Type B pancreatic cell (in vitro differentiated cells): ENCODE measurements at places on chromosomes 7 and 10.

DNA sequence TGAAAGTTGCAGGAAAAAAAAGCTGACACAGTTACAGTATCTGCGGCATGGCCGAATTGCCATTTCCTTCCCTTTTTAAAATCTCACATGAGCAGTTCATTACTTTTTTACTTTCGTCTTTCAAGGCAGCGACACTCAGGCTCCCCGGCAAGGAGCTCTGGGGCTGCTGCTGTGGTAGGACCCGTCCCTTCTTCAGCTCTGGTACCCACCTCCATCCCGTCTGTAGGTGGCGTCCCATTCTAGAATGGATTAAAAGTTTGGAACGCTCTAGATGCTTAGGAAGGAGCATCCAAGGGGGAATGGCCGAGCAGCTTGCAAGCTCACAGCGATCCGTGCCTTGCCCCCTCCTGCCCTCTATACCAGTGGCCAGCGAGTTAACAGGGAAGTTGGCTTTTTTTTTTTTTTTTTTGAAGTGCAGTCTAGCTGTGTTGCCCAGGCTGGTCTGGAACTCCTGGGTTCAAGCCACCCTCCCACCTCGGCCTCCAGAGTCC lies 22.8 kb upstream of the TTYH3 start:
- DNase-seq: no peak

GRCh38 chr10:71921324-71922027 lies 42.7 kb upstream of the CHST3 start:
- DNase-seq: no peak

DNA sequence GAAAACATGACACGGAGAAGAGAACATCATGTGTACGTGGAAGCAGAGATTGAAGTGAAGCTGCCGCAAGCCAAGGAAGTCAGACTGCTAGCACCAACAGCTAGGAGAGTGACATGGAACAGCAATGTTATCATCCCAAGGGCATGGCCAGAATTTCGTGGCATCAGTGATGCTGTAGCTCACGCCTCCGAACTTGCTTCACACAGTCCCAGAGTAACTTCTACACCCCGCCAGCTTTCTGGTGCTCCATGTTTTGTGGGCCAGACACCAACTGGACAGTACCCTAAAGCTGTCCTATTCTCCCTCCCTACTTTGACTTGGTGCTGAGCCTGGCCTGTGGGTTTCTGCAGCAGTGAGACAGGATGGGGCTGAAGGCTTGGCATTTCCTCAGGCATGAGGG lies 33.0 kb upstream of the EMX2 start:
- no peak for DNase-seq

DNA sequence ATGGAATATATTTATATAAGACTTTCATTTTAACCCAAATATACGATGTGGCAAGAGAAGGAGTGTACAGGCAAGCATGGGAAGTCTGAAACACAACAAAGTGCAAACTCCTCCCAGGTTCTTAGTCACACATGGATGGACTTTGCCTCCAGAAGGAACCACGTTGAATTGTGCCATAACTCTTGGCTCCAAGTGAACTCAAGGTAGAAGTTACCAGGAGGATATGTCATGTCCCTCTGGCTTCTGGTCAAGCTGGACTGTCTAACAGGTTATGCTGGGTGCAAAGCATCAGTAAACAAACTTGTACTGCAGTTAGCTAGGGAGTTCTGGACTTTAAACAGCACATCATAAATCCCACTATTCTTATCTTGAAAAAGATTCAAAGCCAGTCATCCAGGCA lies 328.3 kb upstream of the TEX47 start:
- DNase-seq: no peak

GRCh38 chr7:129370812-129371211 lies 63.4 kb upstream of the STRIP2 start:
- no peak for DNase-seq

- no peak for DNase-seq
These were observed 60.4 kb upstream of the ADO start for GRCh38 chr10:62744136-62744535.

DNA sequence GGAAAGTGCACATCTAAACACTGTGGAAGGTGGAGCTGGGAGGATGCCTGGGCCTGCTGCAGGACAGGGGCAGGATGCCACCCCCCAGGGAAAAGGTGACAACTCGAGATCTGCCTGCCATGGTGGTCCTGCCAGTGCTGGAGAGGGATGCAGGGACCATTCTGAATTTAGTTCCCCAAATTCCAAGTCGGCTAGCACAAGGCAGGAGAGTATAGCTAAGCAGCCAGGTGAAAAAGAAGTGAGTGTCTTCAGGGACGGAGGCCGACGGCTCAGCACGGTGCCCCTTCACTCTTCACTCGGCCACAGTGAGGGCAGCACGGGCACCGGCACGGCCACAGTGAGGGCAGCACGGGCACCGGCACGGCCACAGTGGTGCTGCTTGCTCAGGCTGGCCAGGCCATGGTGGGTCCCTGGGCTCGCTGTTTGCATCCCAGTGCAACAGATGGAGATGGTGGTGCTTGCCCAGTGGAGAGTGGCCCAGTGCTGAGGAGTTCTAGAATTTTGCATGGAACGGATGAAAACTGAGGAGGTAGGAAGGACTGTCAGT lies 161.3 kb upstream of the SHH start:
- DNase-seq: peak; percentile 67

GRCh38 chr7:26853788-26854393 lies 10.5 kb downstream of the SKAP2 start:
- no peak for DNase-seq

- no peak for DNase-seq
These were observed 19.6 kb downstream of the TTYH3 start for GRCh38 chr7:2651336-2651735.

- no peak for DNase-seq
These were observed 27.5 kb upstream of the NAMPT start for GRCh38 chr7:106312099-106312871.

- DNase-seq: peak; percentile 34
These were observed 50.8 kb downstream of the ZNF503 start for GRCh38 chr10:75350791-75351190.

GRCh38 chr10:89516149-89516832 lies 19.1 kb downstream of the SLC16A12 start:
- no peak for DNase-seq

DNA sequence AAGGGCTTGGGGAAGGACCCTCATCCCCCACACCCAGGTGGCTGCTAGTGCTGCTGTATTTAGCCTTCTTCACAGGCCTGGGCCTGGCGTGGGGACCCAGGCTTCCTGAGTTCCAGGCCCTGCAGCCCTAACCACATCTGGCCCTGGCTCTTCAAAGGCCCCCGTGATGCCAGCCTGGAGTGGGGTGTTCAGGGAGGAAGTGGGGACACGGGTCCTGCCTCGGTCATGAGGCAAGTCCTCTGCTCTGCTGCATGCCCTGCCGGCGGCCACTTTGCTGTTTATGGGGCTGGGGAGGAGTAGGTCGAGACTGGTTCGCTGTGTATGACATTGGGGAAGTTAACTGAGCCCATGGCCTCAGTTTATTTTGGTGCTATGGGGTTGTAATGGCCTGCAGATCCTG lies 8.5 kb upstream of the AQP1 start:
- no peak for DNase-seq

DNA sequence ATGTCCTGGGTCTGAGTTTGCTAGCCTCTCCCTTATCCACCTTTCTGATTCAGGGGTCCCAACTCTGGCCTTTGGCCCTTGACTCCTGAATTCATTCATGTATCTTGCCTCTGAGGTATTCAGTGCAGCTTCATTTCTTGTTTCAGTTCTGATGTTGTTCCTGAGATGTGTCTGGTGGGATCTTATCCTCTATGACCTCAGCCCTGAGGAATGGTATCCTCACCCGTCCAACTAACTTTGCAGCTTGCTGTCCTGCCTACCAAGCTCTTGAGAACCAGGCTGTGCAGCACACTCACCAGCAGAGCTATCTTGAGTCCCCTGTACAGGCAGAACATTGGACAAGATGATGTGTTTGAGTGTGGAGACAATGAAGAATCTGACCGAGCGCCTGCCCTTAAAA lies 13.8 kb downstream of the SUFU start:
- no peak for DNase-seq

DNA sequence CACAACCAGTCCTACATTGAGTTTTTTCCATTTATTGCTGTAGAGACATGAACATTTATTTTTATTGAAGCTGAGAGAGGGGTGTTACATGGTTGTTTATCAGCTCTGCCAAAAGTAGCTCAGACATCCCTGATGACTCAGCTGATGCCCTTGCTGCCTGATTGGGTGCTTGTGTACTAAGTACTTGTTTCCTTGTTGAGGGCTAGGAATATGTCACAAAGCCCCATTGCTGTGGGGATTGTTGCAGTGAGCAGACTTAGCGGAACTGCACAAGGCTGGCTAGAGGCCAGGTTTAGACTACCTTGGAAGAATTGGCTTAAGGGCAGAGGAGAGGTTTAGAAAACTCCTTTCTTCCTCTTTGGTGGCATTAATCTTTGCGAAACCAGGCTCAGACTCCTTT lies 110.6 kb downstream of the AUTS2 start:
- DNase-seq: no peak

GRCh38 chr10:114281006-114281405 lies 42.0 kb downstream of the VWA2 start:
- no peak for DNase-seq

DNA sequence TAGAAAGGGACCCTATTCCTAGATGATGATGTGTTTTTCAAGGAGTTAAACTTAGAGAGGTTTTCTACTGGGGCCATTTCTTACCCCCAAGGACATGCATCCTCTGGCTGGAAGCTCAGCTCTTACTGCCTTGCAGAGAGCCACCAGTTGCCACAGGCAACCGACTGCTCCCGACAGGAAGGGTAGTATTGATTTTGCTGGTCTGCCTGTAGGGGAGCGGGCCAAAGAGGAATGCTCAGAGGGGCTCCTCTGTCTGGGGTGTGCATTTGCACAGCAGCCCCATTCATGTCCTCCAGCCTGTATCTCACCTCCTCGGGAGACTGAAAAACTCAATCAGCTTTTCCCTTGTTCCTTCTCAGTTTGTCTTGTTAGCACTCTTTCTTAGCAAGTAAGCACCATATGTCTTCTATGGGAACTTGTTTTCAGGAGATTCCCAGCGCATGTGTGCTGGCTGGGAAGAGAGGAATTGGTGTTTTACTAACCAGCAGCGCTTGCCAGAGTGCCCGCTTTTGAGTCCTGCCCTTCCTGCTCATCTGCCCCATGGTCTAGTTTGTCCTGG lies 739.0 kb upstream of the GALNT17 start:
- no peak for DNase-seq

GRCh38 chr7:106126170-106126938 lies 14.2 kb upstream of the SYPL1 start:
- DNase-seq: no peak

- DNase-seq: no peak
These were observed 34.4 kb downstream of the PLEKHA8 start for GRCh38 chr7:30062587-30062986.

DNA sequence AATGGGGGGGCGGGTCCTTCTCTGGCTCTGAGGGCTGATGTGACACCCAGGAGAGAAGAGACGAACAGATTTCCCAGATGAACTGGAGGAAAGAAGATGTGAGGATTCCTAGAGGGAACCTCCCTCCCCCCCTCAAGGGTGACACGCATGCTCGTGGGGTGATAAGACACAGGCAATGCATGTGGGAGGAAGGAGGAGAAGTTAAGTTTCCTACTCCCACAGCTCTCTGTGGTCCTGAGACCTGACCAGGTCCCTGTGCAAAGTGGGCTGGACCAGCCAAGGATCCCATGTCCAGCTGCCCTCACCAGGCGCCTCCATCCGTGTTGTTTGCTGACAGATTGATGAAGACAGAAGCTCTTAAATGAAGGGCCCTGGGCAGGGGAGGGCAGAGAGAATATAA lies 112.6 kb downstream of the SH3PXD2A start:
- DNase-seq: no peak

DNA sequence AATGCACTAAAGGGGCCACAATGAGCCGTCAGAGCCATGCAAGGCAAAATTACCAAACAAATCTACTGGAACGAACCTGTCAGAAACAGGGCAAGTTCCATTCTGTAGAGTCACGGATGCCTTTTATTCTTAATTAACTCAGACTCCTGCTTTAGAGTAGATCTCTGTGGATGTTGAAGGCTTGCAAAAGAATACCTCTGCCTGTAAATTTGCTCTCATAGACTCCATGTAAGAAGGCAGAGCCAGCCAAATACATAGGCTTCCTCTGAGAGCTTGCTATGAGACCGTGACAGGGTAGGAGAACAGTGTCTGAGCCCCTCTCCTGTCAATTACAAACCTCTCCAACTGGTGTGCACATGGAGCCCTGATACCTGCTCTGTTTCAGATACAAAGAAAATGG lies 787.9 kb upstream of the POM121L12 start:
- DNase-seq: no peak

DNA sequence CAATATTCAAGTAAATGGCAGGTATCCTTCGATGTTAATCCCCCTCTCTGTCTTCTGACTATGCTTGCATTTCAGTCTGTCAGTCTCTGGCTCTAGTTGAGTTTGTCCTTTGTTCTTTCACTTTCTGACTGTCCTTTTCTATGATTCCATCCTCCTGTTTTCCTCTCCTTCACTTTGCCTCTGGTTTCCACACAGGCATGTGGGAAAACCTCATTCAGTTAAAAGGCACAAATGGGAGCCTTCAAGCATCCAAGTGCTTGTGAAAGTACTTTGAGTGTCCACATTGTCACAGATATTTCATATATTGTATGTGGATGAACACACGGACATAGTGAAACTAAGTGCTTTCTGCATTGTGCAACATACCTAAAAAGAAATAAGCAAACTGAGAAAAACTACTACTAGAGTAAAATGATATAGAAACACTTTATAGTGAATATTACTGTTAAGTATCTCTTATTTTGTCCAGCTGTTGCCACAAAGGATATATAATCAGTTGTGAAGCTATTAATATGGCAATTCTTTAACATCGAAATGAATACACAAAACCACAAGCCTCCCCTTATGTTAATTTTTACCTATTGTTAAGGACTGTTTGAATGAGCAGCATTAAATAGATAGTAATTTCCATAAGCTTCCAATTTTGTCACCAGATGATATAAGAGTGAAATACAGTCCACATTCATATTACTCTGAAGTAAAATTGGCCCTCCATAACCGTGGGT lies 71.7 kb downstream of the NRBF2 start:
- no peak for DNase-seq

GRCh38 chr7:4957847-4958476 lies 1.0 kb downstream of the MMD2 start:
- no peak for DNase-seq

GRCh38 chr7:111855842-111856227 lies 293.5 kb upstream of the IMMP2L start:
- DNase-seq: no peak

DNA sequence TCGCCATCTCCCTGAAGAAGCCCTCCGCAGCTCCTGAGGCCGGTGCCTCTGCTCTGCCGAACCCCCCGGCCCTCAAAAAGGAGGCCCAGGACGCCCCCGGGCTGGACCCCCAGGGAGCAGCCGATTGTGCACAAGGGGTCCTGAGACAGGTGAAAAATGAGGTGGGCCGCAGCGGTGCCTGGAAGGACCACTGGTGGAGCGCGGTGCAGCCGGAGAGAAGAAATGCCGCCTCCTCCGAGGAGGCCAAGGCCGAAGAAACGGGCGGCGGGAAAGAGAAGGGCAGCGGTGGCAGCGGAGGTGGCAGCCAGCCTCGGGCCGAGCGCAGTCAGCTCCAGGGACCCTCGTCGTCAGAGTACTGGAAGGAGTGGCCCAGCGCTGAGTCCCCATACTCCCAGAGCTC lies 85.1 kb upstream of the SH2B2 start:
- no peak for DNase-seq
